Transverse colon (tissue), 4 donors: ENCODE measurements at places on chromosomes 1 and 21. TPM values are rescaled to one million over a fixed set of nuclear protein-coding genes. Genes with fewer than 3 reads are reported as not detected.

- DNase-seq = peak; percentile 13
Observed at GRCh38 chr1:179369751-179370341, 4.1 kb downstream of the AXDND1 start.

DNA sequence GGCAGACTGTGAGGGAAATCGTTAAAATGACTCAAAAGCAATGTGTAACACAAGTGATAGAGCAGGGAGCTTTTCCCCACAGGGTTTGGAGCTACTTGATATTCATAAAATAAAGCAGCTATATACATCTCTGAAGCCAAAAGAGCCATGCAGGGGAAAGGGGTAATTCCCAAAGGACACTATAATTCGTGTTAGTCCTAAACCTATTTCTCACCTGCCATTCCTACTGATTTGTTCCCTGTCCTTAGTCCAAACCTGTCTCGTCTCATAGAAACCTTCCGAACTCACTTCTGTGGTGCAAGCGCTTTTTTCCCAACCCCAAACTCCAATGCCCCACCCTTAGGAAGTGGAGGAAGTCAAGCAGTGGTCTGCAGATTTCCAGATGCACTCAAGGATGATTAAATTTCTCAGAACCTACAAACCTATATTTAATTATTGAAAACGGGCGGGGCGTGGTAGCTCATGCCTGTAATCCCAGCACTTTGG is 946 bp upstream of the HNRNPR start:
- DNase-seq = no peak

GRCh38 chr21:41585199-41585994 is 77.4 kb upstream of the TMPRSS2 start:
- DNase-seq = no peak

- DNase-seq = no peak
Observed at GRCh38 chr21:18522181-18522972, 118.8 kb upstream of the TMPRSS15 start.

- DNase-seq = no peak
Observed at GRCh38 chr1:67724928-67725560, 40.0 kb downstream of the GADD45A start.

- DNase-seq = no peak
Observed at GRCh38 chr1:173467426-173467825, 9.7 kb upstream of the PRDX6 start.

GRCh38 chr1:91172541-91172940 is 150.7 kb upstream of the ZNF644 start:
- no peak for DNase-seq

GRCh38 chr1:232191560-232191959 is 438.4 kb downstream of the SIPA1L2 start:
- DNase-seq = no peak

GRCh38 chr1:94988356-94988755 is 61.4 kb upstream of the CNN3 start:
- no peak for DNase-seq

DNA sequence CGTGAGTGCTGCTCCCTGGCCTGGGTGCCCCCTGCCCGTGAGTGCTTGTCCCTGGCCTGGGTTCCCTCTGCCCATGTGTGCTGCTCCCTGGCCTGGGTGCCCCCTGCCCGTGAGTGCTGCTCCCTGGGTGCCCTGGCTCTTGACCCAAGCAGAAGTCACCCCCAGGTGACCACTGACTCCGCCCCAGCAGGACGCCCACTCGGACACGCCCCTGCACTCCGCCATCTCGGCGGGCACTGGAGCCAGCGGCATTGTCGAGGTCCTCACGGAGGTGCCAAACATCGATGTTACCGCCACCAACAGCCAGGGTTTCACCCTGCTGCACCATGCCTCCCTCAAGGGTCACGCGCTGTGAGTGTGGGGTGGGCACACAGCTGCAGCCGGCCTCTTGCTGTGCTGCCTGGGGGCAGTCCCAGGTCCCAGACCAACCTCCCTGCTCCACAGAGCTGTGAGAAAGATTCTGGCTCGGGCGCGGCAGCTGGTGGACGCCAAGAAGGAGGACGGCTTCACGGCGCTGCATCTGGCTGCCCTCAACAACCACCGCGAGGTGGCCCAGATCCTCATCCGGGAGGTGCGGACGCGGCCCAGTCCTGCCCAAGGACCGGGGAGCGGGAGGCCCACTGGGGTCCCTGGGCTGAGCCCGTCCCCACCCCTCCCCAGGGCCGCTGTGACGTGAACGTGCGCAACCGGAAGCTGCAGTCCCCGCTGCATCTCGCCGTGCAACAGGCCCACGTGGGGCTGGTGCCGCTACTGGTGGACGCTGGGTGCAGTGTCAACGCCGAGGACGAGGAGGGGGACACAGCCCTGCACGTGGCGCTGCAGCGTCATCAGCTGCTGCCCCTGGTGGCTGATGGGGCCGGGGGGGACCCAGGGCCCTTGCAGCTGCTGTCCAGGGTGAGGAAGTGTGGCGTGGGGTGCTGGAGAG is 3.9 kb upstream of the MMP23B start:
- DNase-seq = no peak

- DNase-seq = no peak
Observed at GRCh38 chr1:112436384-112437156, 40.6 kb downstream of the CTTNBP2NL start.

DNA sequence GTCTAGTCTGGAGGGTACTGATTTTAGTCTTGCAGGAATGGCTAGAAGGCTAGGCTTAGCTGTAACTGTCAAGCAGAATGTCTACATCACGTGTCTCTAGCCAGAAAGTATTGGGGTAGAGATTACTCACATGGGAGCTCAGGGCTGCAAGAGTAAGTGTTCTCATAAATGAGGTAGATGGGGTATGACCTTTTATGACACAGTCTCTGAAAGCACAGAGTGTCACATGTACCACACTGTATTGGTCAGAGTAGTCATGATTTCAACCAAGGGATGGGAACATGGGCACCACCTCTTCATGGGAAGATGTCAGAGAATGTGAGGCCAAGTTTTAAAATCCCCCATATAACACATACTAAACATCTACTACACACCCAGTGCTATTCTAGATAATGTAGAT is 2.9 kb downstream of the FYB2 start:
- DNase-seq = no peak

DNA sequence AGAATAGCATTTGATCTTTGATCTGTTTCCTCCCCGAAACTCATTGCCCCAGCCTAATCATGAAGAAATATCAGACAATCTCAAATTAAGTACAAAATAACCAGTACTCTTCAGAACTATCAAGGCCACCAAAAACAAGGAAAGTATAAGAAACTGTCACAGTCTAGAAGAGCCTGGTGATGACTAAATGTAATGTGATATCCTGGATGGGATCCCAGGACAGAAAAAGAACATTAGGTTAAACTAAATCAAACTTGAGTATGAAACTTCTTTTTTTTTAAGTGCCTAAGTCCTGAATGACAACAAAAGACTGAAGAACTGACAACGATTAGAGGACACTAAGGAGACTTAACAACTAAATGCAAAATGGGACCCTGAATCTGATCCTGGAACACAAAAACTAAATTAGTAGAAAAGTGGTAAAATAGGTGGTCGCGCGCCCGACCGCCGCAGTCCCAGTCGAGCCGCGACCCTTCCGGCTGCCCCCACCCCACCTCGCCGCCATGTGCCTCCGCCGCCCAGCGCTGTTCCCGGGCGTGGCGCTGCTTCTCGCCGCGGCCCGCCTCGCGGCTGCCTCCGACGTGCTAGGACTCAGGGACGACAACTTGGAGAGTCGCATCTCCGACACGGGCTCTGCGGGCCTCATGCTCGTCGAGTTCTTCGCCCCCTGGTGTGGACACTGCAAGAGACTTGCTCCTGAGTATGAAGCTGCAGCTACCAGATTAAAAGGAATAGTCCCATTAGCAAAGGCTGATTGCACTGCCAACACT is 5.5 kb upstream of the PRKAB2 start:
- DNase-seq = no peak

- no peak for DNase-seq
Observed at GRCh38 chr1:58325866-58326265, 220.7 kb downstream of the OMA1 start.

GRCh38 chr1:208748387-208749165 is 504.4 kb upstream of the PLXNA2 start:
- DNase-seq = no peak

- no peak for DNase-seq
Observed at GRCh38 chr21:23930565-23930964, 1676.7 kb downstream of the MRPL39 start.

- DNase-seq = no peak
Observed at GRCh38 chr1:215819114-215819513, 252.0 kb downstream of the KCTD3 start.

DNA sequence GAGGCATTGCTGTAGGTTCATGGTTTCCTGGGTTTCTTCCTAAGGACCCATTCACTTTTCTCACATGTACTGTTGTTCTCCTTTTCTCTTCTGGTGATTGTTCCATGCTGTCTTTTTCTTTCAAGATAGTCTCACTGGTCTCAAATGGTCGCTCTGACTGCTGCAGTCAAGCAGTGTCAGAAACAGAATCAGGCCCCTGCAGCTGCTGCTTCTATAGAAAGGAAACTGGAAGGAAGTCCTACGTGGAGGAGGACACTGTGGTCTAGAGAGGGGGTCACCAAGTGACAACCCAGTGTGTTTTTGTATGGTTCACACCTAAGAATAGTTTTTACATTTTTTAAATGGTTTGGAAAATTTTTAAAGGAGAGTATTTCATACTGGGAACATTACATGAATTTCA is 2.4 kb downstream of the NECAP2 start:
- DNase-seq = no peak

GRCh38 chr21:25979845-25980616 is 190.5 kb downstream of the APP start:
- no peak for DNase-seq

- no peak for DNase-seq
Observed at GRCh38 chr1:219119839-219120238, 53.8 kb upstream of the LYPLAL1 start.

- DNase-seq = no peak
Observed at GRCh38 chr21:31993826-31994825, 121.3 kb downstream of the HUNK start.

LCE3D gene
- not detected for total RNA-seq

ACTL8 gene
- total RNA-seq = not detected

PGLYRP4 gene
- total RNA-seq = not detected

SPAG17 gene
- total RNA-seq = not detected

PSRC1 gene
- 6.7 TPM for total RNA-seq

TMOD4 gene
- not detected for total RNA-seq

MTARC2 gene
- total RNA-seq = 199 TPM

APCS gene
- total RNA-seq = not detected

FAM78B gene
- 0.96 TPM for total RNA-seq

OR2L5 gene
- not detected for total RNA-seq

INSRR gene
- total RNA-seq = not detected
